ENCODE measurements at places on chromosomes 7 and 10. TPM values are rescaled to one million over a fixed set of nuclear protein-coding genes. Genes with fewer than 3 reads are reported as not detected.

NPSR1 gene
- total RNA-seq, result not detected

IFIT1B gene
- total RNA-seq, result 26.5 TPM

DEPP1 gene
- 11.6 TPM for total RNA-seq

- peak; percentile 62 for DNase-seq
Observed at GRCh38 chr7:23247046-23247602, 549 bp downstream of the GPNMB start.
